ENCODE measurements at places on chromosomes 4 and X.

GRCh38 chrX:15988661-15989603 lies 134.3 kb upstream of the AP1S2 start:
- peak; percentile 15 for DNase-seq

- DNase-seq, result no peak
Measured at GRCh38 chrX:34341814-34342213, 209.7 kb upstream of the FAM47A start.

DNA sequence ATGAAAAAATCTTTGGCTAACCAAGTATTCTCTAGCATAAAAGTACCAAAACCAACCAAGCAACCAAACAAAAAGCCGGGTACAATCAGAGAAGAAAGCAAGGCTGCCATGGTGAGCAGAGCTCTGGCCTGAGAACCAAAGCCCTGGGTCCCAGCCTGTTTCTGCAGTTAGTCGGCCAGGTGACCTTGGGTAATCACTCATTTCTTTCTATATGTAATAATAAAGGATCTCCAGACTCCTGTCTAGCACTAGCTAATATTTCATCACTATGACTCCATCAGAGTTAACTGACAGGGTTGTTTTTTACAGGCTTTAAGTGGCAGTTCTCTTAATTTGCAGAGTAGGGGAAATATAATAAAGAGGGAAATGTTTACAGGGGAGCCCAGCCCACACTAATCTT lies 34.0 kb upstream of the RASGEF1B start:
- no peak for DNase-seq

DNA sequence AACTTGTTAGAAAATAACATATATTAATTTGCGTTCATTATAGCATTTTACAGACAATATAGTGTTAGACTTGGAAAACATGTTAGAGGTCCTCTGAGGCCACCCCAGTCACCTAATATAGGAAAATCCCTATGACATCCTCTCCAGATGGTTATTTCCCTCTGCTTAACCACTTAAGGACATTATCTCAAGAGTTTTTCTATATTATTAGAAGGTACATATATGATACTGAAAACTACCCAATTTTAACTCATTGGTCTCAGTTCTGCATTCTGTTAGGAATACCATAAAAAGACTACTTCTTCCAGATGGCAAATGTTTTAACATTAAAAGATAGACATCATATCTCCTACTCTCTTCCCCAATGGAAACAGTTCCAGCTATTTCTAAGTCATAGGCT lies 21.4 kb downstream of the PTPN13 start:
- no peak for DNase-seq

DNA sequence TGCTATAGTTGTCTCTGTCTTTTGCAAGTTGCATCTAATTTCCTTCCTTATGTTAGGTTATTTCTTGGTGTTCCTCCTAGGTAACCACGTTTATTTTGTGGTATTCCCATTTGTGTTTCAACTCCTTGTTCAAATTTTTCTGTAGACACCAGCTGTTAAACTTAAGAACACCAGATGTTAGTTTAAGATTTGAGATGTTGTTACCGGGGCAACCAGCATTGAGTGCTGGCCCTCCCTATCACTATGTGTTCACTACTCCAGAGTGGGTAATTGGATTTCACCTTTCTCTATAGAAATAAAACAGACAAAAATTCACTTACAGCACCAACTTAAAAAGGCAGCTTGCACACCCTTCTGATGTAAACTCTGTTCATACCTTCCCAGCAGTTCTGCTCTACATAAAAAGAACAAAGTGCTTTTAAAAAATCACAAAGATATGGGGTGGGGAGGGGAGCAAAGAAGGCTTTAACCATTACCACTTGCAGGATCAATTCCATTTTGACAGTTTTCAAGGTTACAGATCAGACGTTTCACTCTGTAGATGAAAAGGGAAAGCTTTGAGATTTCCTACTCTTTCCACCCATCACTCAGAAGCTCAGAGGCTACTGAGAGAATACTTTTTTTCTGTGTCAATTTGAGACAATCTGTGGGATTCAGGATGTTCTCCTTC lies 82.9 kb downstream of the DKK2 start:
- no peak for DNase-seq

- DNase-seq, result no peak
Measured at GRCh38 chr4:103754844-103755243, 35.1 kb upstream of the TACR3 start.

DNA sequence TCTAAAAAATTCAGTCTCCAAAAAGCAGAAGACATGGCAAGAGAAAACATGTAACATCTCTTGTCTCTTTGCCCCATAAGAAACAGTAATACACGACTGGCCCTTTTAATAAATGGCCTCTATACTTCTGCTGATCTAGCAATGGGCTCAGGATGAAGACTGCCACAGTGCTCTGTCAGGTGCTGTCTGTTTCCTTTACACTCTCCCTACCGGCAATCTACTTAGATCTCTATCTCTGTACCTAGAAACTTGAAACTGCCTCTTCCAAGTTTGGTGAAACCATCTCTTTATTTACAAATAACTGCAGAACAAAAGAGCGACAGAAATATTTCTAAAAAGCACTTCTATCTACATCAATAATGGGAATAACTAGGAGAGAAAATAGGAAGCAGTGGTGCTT lies 685.2 kb upstream of the INTU start:
- no peak for DNase-seq

- DNase-seq, result no peak
Measured at GRCh38 chr4:8690216-8691150, 97.9 kb downstream of the CPZ start.

- peak; percentile 32 for DNase-seq
Measured at GRCh38 chr4:68361146-68361589, 11.3 kb upstream of the YTHDC1 start.

DNA sequence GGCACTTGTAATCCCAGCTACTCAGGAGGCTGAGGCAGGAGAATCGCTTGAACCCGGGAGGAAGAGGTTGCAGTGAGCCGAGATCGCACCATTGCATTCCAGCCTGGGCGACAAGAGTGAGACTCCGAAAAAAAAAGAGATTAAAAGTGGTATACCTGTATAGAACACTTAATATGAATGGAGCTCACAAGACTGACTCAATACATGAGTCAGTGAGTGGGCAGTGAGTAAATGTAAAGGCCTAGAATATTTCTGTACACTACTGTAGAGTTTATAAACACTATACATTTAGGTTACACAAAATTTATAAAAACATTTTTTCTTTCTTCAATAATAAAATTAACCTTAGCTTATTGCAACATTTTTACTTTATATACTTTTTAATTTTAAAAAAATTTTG lies 93.8 kb downstream of the CENPC start:
- DNase-seq, result no peak

GRCh38 chrX:31130457-31131220 lies 58.8 kb upstream of the FTHL17 start:
- no peak for DNase-seq

DNA sequence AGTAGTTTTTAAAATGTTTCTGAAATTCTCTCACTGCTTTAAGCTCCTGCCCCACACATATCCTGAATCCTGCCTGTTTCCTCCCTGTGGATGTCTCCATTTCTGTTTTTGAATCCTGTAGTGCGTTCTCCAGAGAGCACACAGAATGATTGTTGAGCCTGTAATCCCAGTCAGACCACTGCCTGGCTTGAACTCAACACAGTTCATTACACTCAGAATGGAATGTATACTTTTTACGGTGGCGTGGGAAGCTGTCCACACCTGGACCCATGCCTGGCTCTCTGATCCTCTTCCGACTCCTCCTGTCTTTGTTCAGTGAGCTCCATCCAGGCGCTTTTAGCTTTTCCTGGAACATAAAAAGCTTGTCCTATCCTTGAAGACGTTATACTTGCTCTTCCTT lies 1217.0 kb upstream of the PRKX start:
- no peak for DNase-seq

- DNase-seq, result peak; percentile 17
Measured at GRCh38 chr4:42425146-42426065, 28.1 kb downstream of the SHISA3 start.

DNA sequence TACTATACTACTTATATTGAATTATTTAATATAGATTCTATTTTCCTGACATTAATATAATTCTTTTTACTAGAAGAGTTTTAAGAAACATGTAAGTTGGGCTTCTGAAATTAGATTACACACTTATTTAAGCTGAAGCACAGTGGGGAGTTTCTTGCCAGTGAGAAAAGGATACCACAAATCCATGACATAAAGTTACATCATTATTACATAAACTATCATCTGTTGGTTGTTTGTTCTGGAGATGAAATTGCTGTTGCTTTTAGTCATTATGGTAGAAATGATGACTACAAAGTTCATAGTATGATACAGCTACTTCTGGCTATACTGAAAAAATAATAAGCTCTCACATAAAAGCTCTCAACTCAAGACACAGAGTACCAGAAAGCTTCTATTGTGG lies 880.4 kb downstream of the PCDH18 start:
- DNase-seq, result no peak

GRCh38 chr4:152431784-152432183 lies 104.1 kb downstream of the FBXW7 start:
- DNase-seq, result no peak

DNA sequence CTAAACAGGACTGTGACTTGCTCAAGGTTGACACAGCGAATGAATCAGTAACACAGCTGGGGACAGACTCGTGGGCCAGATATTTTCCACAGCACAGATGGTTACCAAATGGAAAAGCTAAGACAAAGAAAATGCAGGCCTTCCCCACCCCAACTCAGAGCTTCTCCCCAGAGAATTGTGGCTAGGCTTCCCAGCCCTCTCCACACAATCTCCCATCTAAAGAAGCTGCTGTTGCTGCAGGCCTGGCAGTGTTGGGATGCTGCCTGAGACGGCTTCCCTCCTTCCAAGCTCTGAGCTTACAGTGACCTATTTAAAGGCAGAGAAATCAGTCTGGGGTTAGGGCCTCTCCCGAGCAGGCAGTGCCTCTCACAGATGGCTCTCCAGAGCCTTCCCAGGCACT lies 46.5 kb upstream of the PGRMC1 start:
- DNase-seq, result no peak

DNA sequence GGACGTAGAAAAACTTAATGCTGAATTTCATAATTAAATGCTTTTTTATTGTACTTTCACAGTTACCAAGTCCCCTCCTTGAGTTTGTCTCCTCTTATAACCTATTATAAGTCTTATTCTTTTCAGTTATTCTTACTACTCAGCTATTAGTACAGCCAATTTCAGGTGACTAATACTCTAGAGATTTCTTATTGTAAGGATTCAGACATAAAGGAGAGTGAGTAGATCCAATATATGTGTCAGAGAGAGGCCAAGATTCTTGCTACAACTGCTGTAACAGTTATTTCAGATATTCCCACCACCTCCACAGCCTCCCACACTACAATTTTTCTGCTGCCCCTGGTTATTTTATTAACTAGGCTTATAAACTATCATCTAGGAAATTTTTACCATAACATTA lies 274.5 kb downstream of the GPAT3 start:
- DNase-seq, result no peak

- peak; percentile 68 for DNase-seq
Measured at GRCh38 chr4:150976478-150977118, 38.5 kb downstream of the LRBA start.

DNA sequence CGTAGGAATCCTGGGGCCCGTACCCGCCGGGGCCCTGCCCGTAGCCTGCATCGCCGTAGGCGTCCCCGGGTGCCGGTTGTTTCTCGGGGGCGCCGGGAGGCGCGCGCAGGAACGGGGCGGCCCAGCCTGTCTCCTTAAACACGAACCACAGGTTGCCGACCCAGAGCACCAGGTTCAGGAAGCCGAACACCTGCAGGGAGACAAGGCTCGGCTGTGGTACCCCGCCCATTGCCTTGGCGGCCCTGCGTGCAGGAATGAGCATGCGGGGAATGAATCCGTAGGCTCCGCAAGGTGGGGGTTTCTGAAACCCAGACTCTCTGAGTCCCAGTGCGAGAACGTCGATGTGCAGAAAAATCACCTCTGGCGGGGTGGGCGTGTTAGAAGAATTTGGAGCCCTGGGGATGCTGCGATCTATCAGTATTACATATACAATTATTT lies 5.4 kb upstream of the PRICKLE3 start:
- DNase-seq, result no peak

GRCh38 chrX:153511784-153512500 lies 5.5 kb upstream of the ATP2B3 start:
- DNase-seq, result no peak

- DNase-seq, result no peak
Measured at GRCh38 chr4:122313006-122313646, 65.7 kb upstream of the ADAD1 start.

DNA sequence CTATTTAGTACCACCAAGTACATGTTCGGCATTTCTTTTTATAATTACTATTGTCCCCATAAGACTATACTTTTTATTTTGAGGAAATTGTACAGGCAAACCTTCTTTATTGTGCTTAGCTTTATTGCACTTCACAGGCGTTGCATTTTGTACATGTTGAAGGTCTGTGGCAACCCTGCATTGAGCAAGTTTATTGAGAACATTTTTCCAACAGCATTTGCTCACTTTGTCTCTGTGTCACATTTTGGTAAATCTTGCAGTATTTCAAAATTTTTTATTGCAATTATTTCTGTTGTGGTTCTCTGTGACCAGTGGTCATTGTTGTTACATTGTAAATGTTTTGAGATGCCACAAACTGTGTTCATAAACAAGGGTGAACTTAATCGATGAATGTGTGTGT lies 10.8 kb upstream of the CXCL5 start:
- no peak for DNase-seq

DNA sequence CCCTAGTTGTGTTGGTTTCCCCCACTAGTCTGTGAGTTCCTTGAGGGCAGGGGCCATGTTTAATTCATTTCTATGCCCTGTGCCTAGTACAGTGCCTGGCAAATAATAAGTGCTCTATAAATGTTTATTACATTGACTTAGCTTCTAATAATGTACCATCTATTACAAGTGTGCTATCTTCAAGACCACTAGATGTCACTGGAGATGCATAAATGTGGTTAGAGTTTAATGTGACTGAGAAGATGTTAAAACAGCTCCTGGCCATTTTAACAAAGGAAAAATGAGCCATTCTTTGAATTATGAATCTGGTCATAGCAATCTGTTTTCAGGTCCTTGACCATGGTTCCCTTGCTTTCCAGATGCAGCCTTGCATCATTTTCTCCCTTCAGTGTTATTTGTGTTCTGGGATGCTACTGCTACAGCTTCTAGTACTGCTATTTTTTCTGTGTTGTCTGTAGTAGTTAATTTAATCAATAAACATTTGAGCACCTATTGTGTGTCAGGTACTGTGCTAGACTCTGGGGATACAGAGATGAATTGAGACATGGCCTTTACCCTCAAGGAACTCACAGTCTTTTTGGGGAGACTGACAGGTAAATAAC lies 43.2 kb downstream of the SLC9A6 start:
- DNase-seq, result peak; percentile 5

DNA sequence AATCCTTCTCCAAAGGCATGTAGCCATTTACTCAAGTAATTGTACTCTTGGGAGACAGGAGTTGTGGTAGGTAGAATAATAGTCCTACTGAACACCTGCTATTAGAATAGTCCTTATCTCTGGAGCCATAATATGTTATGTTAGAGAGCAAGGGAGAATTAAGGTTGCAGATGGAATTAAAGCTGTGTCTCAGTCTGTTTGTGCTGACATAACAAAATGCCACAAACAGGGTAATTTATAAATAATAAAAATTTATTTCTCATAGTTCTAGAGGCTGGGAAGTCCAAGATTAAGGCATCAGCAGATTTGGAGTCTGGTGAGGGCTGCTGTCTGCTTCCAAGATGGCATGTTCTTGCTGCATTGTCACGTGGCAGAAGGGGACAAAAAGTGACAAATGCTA lies 24.2 kb upstream of the FRAS1 start:
- no peak for DNase-seq

Measured in ELF-1 (cell line).